Ovary (tissue), 10 donors: ENCODE measurements at places on chromosomes 4 and X. TPM values are rescaled to one million over a fixed set of nuclear protein-coding genes. Genes with fewer than 3 reads are reported as not detected.

DNA sequence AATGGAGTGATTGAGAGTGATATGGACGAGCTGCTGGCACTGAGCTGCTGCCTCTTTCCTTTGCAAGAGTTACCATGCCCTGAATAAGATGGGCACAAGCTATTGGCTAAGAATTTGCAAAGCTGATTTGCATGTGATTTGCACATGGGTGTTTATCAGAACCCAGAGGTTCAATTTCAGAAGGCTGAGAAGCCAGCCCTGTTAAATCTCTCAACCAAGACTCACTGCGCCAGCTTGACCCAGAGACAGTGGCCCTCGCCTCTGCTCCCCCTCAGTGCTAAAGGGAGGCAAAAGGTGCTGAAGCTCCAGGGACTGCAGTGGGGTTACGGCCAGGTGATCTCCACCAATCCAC lies 701 bp downstream of the ARHGAP4 start:
- DNase-seq: no peak

Gene PLP1
- polyA plus RNA-seq: 11.1 TPM

Gene CT55
- polyA plus RNA-seq: not detected

Gene UGT2A1
- not detected for polyA plus RNA-seq

Gene KLB
- 0.01 TPM for polyA plus RNA-seq
